ENCODE measurements at places on chromosomes 2 and 18.

GRCh38 chr2:231036578-231037106 lies 681 bp upstream of the C2orf72 start:
- no peak for DNase-seq

DNA sequence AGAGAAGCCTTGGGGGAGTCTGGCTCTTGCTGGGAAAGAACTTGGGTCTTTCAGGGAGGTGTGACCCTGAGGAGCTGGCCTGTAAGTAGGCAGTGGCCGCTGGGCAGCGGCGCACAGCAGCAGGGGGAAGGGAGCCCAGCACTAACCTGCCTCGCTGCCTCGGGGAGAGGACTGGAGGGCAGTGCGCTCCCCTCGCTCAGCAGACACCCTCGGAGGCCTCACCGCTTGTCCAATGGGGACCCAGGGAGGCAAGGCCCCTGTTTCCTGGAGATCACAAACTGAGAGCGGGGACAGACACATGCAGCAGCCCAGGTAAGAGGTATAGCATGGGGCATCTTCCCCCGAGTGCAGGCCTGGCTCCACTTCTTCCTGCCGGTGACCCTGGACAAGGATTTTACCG lies 3.3 kb downstream of the DNMT3A start:
- DNase-seq: no peak

DNA sequence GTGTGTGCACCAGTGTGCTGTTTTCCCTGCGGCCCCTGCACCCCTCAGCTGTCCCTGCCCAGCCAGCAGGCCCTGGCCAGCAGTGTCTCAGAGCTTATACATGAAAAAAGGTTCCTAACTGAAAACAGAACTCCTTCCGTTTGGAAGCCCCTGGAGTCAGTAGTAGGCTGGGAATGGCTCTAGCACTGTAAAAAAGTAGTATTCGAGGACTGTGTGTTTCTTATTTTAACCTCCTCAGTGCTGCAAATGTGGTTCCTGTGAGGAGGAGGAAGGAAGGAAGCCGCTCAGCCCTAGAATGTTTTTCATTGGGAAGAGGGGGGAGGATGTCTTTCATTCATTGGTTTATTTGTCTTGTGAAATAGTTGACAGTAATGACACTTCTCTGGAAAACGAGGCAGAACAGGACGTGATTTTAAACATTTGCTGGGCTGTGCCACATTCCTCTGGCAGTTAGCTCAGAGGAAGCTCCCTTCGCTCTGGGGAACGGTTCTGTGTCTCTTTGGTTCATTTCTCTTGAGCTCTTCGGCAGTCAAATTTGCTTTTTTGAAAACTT lies 103.5 kb downstream of the SPTBN1 start:
- DNase-seq: peak; percentile 71

DNA sequence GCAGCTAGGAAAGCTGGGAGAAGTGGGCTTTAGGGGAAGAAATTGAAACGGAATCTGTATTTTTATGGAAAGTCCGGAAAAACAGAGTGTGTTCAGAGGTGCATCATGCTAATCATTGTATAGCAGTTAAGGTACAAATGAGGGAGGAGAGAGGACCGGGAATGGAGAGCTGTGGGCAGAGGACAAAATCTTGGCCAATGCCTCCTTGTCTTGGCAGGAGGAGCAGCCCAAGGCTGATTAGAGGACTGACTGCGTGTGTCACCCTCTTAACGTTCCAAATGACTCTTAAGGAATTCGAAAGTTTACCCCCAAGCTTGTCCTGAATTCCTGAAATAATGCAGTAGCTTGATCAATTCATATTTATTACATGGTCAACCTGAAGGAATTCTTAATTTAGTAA lies 81.0 kb downstream of the ZNF236 start:
- no peak for DNase-seq

DNA sequence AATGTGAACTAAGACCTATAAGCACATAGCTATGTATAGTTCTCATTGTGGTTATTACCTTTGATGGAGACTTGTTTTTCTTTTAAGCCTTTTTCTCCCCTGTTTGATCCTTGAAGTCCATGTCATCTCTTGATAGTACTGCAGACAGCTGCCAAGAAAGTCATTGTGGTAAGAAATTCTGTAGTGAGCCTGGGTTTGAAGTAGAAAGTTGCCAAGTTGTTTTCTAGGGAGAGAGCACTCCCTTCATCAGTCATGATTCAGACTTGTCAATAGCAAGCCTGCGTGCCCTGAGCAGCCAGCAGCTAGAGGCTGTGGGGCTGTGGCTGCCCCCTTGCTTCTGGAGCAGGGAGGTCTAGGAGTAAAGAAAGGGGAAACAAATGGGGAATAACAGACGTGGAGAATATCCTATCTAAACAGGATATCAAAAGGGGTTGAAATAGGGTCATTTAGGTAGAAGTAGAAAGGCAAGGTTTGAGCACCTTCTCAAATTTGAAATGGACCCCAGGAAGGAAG lies 8.4 kb downstream of the SP5 start:
- DNase-seq: peak; percentile 24

- peak; percentile 78 for DNase-seq
Measured at GRCh38 chr2:240250985-240251847, 110.8 kb upstream of the OTOS start.

DNA sequence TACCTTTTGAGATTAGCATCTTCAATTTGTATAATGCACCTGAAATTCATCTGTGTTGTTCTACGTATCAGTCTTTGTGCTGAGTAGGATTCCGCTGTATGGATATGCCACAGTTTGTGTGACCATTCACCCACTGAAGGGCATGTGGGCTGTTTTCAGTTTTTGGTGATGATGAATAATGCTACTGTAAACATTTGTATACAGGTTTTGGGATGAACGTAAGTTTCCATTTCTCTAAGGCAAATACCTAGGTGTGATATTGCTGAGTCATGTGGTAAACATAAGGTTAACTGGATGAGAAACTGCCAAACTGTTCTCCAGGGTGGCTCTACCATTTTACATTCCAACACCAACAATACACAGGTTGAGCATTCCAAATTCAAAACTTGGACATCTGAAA lies 35.1 kb downstream of the CABYR start:
- no peak for DNase-seq

- DNase-seq: no peak
Measured at GRCh38 chr2:230968921-230969658, 26.8 kb upstream of the SPATA3 start.

DNA sequence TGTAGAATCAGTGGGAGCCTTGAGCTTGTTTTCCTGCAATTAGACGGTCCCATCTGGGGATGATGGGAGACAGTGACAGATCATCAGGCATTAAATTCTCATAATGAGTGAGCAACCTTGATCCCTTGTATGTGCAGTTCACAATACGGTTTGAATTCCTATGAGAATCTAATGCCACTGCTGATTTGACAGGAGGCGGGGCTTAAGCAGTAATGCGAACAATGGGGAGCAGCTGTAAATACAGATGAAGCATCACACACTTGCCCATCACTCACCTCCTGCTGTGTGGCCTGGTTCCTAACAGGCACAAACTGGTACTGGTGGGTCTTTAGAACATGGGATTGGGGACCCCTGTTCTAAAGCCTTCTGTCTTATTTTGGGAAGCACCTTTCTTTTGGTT lies 17.9 kb upstream of the NYAP2 start:
- DNase-seq: no peak

DNA sequence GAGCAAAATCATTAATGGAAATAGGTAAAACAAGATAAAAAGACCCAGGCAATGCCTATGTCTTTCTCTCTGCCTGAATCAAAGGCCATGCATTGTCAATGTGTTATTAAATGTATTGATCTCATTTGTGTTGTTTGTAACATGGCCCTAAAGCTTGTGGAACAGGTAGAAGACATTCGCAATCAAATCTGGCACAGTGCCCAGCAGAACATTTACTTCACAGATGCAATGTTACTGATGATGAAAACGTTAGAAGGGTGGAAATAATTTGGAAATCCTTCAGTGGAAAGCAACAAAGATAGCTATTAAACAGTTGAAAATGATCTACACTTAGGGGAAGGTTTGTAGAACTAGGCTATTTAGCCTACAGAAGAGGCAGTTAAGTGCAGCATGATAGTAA lies 368.2 kb downstream of the EPHA4 start:
- no peak for DNase-seq

DNA sequence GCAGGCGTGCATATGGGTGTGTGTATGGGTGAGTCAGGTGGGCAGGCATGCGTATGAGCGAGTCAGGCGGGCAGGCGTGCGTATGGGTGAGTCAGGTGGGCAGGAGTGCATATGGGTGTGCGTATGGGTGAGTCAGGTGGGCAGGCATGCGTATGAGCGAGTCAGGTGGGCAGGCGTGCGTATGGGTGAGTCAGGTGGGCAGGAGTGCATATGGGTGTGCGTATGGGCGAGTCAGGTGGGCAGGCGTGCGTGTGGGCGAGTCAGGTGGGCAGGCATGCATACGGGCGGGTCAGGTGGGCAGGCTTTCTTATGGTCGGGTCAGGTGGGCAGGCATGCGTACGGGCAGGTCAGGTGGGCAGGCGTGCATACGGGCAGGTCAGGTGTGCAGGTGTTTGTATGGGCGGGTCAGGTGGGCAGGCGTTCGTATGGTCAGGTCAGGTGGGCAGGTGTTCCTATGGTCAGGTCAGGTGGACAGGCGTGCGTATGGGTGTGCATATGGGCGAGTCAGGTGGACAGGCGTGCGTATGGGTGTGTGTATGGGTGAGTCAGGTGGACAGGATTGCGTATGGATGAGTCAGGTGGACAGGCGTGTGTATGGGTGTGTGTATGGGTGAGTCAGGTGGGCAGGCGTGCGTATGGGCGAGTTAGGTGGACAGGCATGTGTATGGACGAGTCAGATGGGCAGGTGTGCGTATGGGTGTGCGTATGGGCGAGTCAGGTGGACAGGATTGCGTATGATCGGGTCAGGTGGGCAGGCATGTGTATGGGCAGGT lies 28.7 kb upstream of the KLF11 start:
- DNase-seq: no peak

DNA sequence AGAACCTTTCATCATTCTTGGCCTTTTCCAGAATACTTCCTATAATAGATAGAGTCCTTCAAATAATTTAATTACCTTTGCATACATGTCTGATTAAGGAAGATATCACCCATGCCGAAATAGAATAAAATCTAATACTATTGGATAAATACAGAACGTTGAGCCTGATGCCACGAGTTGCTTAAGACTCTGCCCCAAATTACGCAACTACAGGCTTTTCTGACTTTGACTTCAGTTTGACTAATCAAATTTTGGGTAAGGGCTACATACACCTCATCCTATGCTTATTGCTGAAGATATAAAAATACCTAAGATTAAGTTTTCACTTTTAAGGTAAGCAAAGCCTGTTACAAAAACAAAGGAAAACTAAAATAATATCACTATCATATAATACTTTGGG lies 1065.1 kb upstream of the NRXN1 start:
- no peak for DNase-seq

DNA sequence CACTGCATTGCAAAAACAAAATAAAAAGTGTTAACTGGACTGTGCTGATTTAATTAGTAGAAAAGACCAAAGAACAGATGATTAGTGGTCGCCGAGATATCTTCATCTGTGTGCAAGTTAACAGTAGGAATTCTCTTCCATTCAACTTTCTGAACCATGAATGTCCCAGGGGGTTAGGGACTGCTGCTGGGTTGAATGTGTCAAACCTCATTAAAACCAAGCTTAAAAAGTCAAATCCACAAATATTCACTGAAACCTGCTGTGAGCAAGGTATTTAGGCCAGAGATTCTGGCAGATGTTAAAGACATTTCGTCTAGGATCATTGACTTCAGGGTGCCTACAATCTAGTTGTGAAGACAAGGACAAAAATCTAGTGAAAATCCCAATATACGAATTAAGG lies 58.7 kb downstream of the STPG4 start:
- no peak for DNase-seq

- DNase-seq: no peak
Measured at GRCh38 chr18:79644006-79644665, 35.5 kb upstream of the CTDP1 start.

GRCh38 chr2:190802129-190802528 lies 78.5 kb upstream of the GLS start:
- DNase-seq: no peak

- DNase-seq: peak; percentile 25
Measured at GRCh38 chr2:42133771-42134195, 35.4 kb upstream of the EML4 start.

- DNase-seq: peak; percentile 87
Measured at GRCh38 chr2:18413676-18414396, 146.6 kb downstream of the RDH14 start.

DNA sequence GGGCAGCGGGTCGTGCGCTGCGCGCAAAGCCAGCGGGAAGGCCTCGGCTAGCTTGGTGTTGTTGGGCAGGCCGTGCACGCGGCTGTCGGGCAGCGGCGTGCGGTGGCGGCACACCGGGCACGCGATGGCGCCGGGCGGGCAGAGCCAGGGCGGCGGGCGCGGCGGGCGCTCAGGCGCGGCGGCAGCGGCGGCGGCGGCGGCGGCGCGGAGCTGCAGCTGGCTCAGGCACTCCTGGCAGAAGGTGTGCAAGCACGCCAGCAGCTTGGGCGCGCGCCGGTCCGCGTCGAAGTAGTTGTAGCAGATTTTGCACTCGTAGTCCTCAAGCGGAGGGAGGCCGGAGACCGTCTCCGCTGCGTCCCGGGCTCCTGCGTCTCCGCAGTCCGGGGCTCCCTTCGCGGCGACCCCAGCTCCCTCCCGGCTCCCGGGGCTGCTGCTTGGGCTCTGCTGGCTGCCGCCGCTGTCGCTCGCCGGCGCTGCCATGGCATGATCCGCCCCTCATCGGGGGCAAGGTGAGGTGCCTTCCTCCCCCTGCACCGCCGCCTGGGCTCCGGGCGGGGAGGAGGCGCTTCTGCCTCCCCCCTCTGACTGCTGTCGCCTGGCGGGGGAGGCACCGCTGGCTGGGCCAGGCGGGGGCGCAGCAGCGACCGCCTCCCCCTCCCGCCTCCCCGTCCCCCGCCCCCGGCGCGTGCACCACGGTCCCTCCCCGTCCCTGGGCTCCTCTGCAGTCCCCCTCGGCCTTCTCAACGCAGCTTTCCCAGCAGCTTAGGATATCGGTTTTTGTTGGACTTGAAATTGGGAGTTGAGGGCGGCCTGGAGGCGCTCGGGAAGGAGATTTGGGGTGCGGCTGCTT lies 21.0 kb upstream of the PAX3 start:
- no peak for DNase-seq

- DNase-seq: peak; percentile 60
Measured at GRCh38 chr2:184558713-184559464, 39.4 kb upstream of the ZNF804A start.

DNA sequence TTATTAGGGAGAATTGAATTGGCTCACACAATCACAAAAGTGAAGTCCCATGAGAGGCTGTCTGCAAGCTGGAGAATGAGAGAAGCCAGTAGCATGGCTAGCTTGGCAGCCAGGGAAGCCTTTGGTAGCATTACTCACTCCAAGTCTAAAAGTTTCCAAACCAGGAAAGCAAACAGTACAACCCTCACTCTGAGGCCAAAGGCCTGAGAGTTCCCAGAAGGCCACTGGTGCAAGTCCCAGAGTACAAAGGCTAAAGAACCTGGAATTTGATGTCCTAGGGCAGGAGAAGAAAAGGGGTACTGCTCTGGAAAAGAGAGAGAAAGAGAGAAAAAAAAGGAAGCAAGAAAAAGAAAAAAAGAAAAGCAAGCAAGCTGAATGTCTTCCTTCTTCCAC lies 318.2 kb downstream of the RND3 start:
- DNase-seq: peak; percentile 64
